Activated T-helper 1 cell treated with Interleukin-2 at 50 U/mL for 16 hours (primary cell): ENCODE measurements at places on chromosomes 7 and 10.

- DNase-seq: no peak
These were observed 224.7 kb downstream of the PPP1R3A start for GRCh38 chr7:113694149-113694548.

- DNase-seq: no peak
These were observed 148.1 kb downstream of the ITGA8 start for GRCh38 chr10:15571575-15571974.

DNA sequence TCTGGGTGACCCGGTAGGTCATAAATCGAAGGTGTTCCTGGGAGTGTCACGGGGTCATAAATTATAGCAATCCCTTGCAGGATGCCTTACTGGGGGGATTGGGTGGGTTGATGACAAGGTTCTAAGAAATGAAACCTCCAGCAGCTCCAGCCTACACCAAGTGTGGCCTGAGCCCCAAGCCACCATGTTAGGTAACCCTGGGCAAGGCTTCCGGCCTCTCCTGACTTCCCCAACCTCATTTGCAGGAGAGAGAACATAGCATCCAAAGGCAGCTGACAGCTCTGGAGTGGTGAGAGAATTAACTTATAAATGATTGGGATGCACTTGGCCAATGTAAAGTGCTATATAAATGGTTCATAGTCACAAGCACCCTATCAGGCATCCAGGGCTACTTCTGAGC lies 52.8 kb upstream of the TMEM273 start:
- DNase-seq: no peak

GRCh38 chr7:42192851-42193461 lies 44.1 kb downstream of the GLI3 start:
- DNase-seq: no peak

- DNase-seq: no peak
These were observed 152.7 kb upstream of the SHH start for GRCh38 chr7:155965010-155965409.

- DNase-seq: no peak
These were observed 82.2 kb downstream of the CDH23 start for GRCh38 chr10:71478813-71479365.

DNA sequence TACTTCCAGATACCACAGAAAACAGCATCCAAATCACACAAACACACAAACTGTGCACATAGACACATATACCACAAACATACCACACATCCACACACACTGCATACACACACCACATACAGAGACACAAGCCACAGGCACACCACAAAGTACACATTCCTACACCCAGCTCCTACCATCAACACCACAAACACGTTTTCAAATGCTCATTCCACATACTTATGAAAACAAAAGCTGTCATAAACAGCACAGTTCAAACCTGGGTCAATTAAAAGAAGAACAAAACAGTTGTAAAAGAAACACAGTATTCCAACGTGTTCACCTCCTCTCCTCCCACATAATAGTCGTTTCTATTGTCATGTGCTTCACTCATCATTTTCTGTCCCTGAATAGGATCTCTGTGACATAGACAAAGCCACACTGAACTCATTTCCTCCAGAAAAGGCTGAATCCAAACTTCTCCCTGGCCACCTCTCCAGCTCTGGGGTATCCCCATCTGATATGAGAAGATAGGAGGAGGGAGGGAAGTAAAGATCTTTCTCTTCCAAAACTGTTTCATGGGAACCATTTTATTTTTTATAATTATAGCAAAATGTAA lies 89.2 kb downstream of the CXCL12 start:
- no peak for DNase-seq

- no peak for DNase-seq
These were observed 495.0 kb upstream of the MGMT start for GRCh38 chr10:128972036-128972405.

GRCh38 chr10:3068968-3069737 lies 1.8 kb downstream of the PFKP start:
- DNase-seq: no peak

DNA sequence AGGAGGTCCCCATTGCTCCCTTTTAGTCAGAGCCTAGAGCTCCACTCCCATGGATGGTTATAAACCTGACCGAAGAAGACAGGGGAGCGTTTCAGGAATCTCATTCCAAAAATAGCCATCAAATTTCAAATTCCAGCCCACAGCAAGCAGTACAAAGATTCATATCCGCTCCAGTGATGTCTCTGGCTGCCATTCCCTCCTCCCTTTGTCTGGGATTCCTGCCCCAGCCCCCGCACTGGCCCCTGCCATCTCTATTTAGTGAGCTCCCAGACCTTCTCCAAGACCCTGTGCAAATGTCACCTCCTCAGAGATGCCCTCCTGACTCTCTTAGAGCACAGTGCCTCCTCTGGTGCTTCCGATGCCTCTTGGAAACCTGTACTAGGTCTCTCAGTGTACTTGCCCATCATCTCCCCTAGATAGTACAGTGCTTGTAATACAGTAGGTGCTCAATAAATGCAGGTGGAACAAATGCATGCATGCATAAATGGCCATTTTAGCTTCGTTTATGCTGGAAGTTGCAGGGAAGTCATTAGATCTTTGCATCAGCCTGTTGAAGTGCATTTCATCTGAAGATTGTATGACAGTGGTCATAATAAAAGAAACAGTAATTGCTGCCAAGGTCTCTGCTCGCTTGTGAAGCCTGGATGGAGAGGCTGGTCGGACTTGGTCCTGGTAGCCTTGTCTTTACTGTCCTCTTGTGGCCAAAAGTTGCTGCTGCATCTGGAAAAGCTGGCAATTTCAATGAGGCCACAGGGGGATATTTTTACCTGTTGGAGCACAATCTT lies 32.0 kb upstream of the HABP2 start:
- DNase-seq: no peak

DNA sequence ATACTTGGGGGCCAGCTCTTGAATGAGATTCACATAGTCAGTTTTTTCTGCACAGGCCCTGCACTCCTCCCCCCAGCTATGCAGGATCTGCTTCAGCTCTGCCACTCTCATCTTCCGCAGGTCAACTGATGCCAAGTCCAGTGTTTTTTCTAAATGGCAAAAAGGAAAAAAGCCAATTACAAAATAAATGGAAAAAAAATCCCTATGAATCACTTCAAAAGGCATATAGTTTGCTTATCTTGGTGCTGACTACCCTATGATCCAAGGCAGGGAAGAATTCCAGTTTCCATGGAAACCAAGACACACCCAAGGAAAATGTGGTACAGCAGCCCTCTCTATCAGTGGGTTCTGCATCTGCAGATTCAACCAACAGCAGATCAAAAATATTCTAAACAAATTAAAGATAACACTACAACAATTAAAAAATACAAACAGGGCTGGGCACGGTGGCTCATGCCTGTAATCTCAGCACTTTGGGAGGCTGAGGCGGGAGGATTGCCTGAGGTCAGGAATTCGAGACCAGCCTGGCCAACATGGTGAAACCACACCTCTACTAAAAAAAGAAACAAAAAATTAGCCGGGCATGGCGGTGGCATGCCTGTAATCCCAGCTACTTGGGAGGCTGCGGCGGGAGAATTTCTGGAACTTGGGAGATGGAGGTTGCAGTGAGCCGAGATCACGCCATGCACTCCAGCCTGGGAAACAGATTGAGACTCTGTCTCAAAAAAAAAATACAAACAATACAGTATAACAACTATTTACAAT lies 17.6 kb downstream of the CDNF start:
- no peak for DNase-seq

GRCh38 chr10:18273039-18273438 lies 132.8 kb downstream of the CACNB2 start:
- no peak for DNase-seq

DNA sequence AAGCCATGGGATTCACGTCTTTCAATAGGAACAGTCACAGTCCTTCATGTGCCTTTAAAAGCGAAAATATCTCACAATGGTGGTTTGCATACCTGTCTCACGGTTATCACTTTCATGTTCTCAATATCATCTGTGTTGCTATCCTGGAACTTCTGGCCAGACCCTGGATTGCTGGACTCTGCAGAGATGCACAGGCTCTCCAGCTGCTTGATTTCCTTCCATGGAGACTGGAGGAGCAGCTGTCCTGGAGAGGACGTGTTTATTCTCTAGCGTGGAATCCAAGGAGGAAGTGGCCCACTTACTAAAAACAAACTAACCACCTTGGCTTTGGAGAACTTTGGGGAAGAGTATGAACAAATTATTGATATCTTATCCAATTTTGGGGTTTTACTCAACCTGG lies 16.5 kb downstream of the BTBD16 start:
- no peak for DNase-seq

DNA sequence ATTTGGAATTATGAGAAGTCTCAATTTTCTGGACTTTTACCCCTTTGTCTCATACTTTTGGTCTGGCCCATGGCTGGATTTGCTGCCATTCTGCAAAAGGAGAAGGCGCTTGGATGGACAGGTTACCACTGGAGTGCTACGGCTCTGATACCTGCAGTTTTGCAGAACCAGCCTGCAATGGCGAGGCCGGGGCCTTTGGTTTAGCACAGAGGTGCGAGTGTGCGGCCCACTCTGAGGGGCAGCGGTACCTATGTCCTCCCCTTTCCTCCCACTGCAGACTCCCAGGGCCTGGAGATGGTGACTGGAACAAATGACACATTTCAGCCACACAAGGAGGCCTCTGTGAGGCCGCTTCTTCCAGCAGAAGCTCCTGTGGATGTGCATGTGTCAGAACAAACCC lies 11.9 kb downstream of the ZNF777 start:
- no peak for DNase-seq

DNA sequence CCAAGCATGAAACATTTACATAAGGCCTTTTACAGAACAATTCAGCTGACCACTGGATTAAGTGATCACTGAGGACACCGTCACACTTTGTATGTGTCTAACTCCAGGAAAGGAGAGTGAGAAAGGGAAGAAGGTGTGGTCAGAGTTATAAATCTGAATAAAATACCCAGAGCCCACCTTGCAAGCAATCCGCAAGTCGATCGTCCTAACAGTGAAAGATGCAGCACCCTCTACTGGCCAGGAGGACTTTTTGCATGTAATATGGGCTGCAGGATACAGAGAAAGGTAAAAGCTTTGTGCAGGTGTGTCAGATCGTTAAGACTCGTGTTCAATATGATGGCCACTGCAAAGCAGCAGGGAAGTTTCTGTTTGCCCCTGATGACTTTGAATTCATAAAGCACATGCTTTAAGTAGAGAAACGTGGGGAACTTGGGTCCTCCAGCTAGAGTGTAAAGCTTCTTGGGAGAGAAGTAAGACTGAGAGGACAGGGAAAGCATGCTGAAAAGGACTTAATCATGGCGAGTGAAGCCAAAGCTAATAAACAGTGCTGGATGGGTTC lies 68.5 kb upstream of the BMPER start:
- DNase-seq: no peak
